Naive thymus-derived CD4-positive, alpha-beta T cell (primary cell): ENCODE measurements at places on chromosomes 3 and 15. TPM values are rescaled to one million over a fixed set of nuclear protein-coding genes. Genes with fewer than 3 reads are reported as not detected.

GRCh38 chr3:109122690-109123089 is 4.8 kb upstream of the MORC1 start:
- DNase-seq, result no peak

GRCh38 chr3:140859592-140860336 is 81.9 kb upstream of the SLC25A36 start:
- no peak for DNase-seq

Gene ZBBX
- not detected in 2 replicates for total RNA-seq

GRCh38 chr3:13019243-13020095 is 53.8 kb downstream of the IQSEC1 start:
- DNase-seq, result no peak

Gene BBS4
- total RNA-seq, result 26.5 TPM

Gene GPR27
- not detected for total RNA-seq

DNA sequence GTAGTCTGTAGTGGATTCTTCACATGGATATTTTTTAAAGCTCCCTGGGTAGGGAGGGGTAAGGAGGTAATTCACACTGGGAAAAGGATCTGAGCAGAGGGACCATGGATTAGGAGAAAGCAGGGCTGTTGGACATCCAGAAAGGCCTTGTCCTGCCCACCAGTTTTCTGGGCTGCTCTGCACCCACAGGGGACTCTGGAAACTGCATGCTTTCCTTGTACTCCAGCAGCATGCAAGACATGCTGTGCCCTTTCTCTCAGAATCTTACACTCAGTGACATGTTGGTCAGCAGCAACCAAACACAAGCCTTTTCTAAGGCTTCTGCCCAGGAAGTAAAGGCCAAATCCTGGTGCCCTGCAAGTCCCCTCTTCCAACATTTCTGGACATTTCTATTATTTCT is 2.5 kb upstream of the FBN1 start:
- no peak for DNase-seq

- peak; percentile 85 for DNase-seq
Measured at GRCh38 chr15:84748274-84749110, at the start of gene ZNF592. Gene ZNF592, plus strand, starts transcription at chr15:84748592. Its CDS starts 34,084 bp downstream, at chr15:84782676.

DNA sequence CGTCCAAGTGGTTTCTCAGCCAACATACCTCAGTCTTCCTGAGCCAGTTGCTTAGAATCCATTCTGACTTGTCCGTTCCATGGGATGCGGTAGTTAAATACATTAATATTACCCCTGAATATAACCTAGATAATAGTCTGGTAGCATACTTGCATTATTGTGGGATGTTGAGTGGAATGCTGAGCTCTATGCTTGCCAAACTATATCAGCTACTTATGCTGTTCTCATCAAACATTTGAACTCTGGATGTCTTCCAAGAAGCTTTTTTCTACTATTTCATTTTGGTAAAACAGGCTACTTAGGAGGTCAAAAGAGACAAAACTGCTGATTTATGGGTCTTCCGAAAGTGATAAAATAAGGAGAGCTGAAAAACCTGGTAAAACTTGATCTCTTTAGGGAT is 429.5 kb downstream of the NAALADL2 start:
- DNase-seq, result no peak
